ENCODE measurements at places on chromosomes 1 and 21.

DNA sequence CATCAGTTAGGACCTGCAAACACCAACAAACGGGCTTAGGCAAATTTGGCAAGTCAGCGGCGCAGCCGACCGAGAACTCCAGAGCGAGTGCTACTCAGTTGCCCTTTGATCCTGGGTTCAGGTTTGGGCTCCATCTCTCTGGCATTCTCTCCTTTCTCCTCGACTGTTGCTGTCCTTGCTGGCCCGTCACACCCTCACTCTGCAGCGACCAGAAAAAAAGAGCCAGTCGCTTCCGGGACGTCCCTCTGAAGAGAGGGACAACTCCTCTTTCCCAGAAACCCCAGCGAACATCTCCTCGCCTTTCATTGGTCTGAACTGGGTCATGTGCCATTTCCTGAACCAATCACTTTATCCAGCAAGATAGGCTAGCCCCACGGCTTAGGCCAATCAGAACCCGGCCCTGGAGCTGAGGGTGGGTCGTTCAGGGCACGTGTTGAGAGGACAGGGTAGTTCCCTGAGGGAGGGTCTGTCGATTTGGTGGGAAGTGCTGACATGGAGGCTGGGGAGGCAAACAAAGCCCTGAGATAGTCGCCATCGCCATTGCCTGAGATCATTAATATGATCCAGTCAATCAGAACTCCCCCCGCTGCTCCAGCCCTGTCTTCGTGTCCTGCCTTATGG lies 113.7 kb downstream of the PTPRU start:
- DNase-seq: no peak

DNA sequence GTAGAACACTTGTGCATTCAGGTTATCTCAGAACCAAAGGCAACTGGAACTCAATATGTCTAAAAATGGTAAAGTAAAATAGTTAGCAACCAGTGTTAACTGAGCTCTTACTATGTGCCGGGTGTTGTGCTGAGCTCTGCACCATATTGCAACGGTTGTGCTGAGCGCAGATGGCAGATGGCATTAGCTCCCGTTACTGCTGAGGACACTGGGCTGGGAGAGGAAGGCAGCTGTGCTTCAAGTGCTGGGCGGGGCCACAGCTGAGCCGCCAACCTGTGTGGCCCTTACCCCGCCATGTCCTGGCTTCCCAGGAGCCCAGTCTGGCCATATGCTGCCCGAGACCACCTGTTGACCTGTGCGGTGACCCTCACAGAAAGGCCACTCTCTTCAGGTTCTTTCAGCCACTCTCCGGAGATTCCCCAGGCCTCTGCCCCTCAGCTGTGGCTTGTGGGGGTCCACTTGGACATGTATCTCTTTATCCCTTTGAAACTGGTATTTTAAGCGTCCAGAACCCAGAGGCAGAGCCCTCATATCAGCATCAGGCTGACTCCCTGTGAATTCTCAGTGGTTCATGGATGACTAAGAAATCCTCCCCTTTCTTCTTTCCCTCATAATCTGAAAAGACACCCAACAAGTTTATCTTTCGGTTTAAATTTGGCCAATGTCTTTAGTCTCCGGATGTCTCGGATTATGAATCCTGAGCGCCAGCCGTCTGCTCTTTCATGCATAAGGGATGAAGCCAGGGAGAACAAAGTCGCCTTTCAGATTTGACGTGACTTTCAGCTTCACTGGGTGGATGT lies 26.4 kb downstream of the LDLRAP1 start:
- no peak for DNase-seq

DNA sequence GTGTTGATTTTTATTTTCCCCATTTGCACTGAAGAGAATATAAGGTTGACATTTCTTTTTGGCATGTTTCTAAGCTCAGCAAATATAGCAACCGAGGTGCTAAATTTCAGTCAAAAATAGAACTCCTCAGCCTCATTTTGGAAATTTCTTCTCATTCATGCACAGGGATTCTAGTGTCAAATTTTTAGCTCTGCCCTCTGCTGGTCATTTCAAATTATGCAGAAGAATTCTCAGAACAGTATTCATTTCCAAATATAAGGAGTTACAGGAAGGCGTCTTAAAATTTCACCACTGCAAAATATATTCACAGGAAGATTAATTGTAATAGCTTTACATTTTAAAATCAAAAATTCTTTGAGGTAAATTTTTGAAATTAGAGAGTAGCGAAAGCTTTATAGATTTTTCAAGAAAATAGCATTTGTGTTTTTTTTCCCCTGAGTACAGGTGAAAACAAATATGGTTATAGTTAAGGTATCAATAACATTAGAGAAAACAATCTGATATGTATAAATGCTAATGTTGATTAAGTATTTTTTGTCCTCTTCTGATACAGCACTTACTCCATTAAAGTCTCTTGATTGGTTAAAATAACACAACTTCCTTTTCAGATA lies 57.9 kb downstream of the FMN2 start:
- DNase-seq: no peak

GRCh38 chr1:94209425-94209824 lies 28.0 kb downstream of the ARHGAP29 start:
- DNase-seq: no peak

GRCh38 chr21:44392916-44393315 lies 39.5 kb downstream of the TRPM2 start:
- no peak for DNase-seq

DNA sequence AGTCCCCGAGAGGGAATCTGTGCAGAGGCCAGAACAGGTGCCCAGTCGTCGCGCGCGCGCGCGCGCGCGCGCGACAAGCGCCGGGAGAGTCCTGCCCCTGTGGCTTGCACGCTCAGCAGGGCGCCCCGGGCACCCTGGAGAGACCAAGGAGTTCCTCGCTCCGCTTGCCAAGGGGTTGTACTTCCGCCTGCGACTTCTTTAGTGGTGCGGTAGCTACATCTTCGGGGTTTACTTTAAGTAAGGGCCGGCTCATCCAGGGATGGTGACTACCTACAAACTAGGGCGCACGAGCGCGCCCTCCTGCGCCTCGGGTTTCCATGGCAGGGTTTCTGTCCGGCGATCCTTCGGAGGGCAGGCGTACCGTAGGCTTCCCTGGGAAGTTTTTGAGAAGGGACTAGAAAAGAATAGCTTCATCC lies 1.4 kb downstream of the LHX4 start:
- no peak for DNase-seq

DNA sequence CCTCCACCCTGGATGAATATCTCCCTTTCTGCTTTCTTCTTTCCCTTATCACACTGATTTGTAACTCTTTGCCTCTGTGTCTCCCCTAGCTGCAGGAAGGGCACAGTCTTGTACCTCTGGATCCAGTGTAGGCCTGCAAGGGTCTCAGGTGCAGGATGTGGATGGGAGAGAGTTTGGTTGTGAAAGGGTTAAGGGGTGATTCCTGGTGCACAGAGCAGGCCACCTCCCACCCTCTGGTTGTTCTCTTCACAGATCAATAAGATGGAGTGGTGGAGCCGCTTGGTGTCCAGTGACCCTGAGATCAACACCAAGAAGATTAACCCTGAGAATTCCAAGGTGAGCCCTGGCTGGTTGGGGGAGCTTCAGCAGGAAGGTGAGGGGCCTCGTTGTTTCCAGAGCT lies 15.1 kb downstream of the KDF1 start:
- no peak for DNase-seq

DNA sequence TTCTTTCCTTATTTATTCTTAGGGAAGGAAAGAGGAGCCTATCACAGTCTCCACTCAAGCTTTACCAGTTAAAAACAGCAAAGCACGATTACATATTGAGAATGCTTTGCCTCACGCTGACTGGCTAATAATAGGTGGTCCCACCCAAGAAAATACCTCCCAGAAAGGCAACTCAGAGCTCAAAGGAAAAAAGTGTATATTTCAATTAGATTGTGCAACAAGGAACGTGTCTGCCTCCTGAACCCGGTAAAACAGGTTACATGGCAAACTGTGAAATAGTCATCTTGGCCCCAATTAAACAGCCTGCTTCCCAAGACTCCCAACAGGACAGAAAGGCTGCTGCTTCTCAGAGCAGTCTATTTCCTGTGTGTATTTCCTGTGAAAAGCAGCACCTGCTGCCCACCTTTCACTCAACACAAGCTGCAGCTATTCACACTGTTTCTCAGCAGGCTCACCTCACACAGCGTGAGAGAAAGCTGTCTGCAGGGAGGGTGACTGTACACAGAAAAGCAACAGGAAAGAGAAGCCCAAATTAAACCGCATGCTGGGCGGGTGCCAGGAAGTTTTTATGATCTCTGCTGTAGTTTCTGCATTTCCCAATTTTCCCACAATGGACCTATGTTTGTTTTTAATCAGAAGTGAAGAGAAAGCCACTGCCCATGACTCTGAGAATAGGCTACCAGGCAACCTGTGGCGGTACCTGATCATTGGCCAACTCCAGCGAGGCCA lies 44.0 kb downstream of the URB1 start:
- no peak for DNase-seq

GRCh38 chr21:44706706-44707581 lies 4.4 kb downstream of the TSPEAR start:
- no peak for DNase-seq

DNA sequence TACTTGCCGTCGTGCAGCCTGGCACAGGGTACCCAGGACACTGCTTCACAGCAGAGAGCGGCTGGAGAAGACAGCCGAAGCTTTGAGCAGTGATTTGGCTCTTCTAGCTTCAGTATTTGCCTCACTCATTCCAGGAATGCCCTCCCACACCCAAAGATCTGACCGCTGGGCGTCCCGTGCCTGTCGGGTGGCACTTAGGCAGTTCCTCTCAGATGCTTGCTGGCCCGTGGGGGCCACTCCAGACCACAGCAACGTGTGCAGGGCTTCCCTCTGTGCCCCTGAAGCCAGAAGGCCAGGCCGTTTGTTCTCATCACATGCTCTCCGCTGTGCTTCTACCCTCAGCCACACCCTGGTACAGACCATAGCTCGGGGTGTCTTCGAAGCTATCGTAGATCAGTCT lies 17.0 kb downstream of the RRP1B start:
- DNase-seq: no peak

- DNase-seq: no peak
Measured at GRCh38 chr1:47617381-47618221, 179.8 kb downstream of the FOXD2 start.

GRCh38 chr1:50181027-50181663 lies 72.4 kb downstream of the ELAVL4 start:
- no peak for DNase-seq

DNA sequence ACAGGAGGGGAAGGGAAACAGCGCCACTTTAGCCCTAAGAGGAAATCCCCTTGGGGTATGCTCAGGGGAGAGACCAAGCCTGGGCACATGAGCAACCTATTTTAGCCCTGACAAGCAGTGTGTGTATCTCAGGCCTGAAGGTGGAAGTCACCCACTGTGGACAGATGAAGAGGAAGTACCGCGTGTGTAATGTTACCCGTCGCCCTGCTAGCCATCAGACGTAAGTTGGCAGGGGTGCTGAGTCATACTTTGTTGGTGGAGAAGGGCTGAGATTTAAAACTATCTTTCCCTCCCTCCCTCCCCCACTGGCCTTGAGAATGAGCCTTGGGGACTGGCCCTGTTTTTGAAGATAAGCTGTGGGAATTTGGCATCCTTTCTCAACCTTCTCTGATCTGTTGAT lies 11.2 kb downstream of the AGO1 start:
- no peak for DNase-seq

GRCh38 chr21:45788637-45789506 lies 145.3 kb downstream of the PCBP3 start:
- DNase-seq: no peak

DNA sequence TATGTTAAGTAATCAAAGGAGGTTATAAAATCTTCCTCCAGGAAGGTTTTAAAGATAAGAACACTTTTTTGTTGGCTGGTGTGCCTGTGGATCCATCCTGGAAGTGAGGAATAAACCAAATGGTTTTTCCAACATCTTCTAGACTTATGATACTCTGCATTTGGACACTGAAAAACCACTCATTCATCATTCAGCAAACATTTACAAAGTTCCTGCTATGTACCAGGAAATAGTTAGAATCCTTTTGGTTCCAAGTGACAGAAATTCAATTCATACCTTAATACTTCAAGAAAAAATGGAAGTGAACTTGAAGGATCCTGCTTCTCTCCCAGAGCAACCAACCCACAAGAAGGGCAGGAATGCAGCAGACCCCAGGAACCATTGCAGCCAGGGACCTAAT lies 39.6 kb upstream of the PIGC start:
- DNase-seq: no peak

DNA sequence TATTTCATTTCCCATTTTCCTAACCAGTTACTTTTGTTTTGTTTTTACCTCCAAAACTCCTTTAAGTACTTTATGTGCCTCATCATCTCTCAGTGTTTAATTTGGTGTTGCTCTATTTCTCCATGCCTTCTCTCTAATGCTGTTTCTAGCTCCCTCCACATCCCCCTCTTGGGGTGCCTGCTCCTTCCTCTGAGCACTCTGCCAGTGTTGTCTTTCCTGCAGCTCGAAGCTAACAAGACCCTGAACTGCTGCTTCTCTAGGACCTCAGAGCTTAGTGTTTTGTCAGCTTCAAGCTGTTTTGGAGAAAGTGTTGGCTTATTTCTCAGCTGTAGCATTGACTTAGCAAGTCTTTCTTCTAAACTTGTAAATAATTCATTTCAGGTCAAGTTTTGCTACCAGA lies 290.6 kb downstream of the DPYD start:
- no peak for DNase-seq

DNA sequence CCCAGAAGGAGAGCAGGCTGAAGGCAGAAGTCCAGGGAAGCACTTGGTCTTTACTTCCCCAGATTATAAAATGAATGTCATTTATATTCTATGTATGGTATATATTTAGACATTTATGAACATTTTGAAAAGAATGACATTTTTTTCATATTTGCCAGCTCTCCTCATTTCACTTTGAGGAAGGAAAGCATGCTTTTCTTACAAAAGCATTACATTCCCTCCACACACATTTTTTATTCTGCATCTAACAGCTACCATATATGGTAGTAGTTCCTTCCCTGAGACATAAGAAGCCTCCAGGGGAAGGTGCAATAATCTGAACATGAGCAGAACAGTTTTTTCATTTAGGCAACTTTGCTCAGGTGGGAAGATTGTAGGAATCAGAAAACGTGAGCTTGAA lies 94.0 kb downstream of the LRRC7 start:
- no peak for DNase-seq

GRCh38 chr1:226606311-226607267 lies 58.0 kb downstream of the STUM start:
- no peak for DNase-seq

GRCh38 chr1:84089867-84090266 lies 54.2 kb upstream of the PRKACB start:
- no peak for DNase-seq

DNA sequence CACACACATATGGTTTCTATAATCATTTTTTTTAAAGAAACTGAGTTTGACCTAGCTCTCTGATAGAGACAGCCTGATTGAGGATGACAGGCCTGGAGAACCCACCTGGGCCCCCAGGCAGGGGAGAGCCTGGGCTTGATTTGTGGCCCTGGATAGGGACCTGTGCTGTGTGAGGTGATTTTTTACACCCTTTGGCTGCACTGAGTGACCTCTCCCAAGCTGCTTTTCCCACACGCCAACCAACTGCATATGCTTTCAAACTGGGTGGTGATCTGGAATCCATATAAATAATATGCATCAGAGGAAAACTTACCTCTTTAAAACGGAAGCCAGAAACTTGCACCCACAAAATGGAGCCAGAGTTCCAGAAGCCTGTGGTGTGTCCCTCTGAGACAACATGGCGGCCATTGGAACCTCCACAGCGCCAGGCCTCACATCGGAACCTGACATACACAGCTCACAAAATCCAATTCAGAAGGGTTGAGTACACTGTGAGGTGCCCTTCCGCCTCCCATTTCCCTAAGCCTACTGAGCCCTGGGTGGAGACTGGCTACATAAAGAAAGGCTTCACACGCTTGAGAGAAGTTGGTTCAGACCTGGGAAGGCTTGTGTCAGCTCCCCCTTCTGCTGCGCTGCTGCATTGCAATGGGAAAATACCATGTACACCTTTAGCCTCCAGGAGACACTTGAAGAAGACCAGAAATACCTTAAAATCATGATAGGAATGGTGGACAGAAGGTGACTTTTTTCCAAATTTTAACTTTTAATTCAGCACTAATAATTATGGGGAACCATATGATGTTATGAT lies 160.7 kb downstream of the HHIPL2 start:
- DNase-seq: no peak
